ENCODE measurements at places on chromosomes 1 and 21. TPM values are rescaled to one million over a fixed set of nuclear protein-coding genes. Genes with fewer than 3 reads are reported as not detected.

Gene TMEM81
- 2.8 TPM for total RNA-seq

Gene NBPF6
- not detected for total RNA-seq

Gene RPTN
- total RNA-seq, result not detected

Gene G0S2
- not detected for total RNA-seq

Gene HSD3B1
- not detected for total RNA-seq

Gene TMEM200B
- total RNA-seq, result not detected

Gene PCNX2
- total RNA-seq, result 18.6 TPM

Gene ITLN1
- not detected for total RNA-seq

- H3K27ac ChIP-seq, result peak overlapping the region; percentile 23
- H3K4me3 ChIP-seq, result no peak overlapping the region
- no peaks in the 10 kb centered on the region for H3K27me3 ChIP-seq
- no peaks in the 10 kb centered on the region for H3K4me1 ChIP-seq
- no peak for DNase-seq
- peaks cover 31% of the 10 kb centered on the region for H3K36me3 ChIP-seq
Measured at GRCh38 chr1:6097117-6097595, 51.5 kb downstream of the KCNAB2 start.

- no peaks in the 10 kb centered on the region for H3K4me1 ChIP-seq
- H3K36me3 ChIP-seq, result no peaks in the 10 kb centered on the region
- no peak overlapping the region for H3K4me3 ChIP-seq
- no peak for DNase-seq
Measured at GRCh38 chr1:81345110-81345509, 455.6 kb upstream of the ADGRL2 start.

DNA sequence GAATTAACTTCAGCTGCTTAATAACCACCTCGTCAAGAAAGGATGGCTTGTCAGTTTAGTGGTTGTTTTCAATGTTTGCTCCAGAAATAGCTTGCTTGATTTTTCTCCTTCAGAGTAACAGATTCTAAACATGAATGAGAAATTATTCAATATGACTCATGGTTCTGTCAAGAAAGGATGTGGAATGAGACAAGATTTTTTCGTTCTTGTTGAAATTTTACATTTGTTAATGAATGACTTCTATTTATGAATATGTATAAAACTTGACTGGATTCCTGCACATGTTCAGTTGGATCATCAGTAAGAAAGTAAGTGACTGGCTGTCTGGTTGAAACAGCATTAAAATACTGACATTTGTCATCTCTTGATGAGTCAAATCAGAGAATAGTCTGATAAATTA is 38.3 kb downstream of the IFI44 start:
- no peak for DNase-seq
- H3K27me3 ChIP-seq, result peaks cover 35% of the 10 kb centered on the region
- no peaks in the 10 kb centered on the region for H3K36me3 ChIP-seq
- no peak overlapping the region for H3K4me3 ChIP-seq
- H3K4me1 ChIP-seq, result peaks cover 4% of the 10 kb centered on the region

- no peak overlapping the region for H3K4me3 ChIP-seq
- H3K4me1 ChIP-seq, result peaks cover 5% of the 10 kb centered on the region
- H3K27ac ChIP-seq, result no peak overlapping the region
- DNase-seq, result no peak
- peaks cover 27% of the 10 kb centered on the region for H3K27me3 ChIP-seq
- H3K36me3 ChIP-seq, result no peaks in the 10 kb centered on the region
Measured at GRCh38 chr1:92705446-92705845, 79.5 kb downstream of the EVI5 start.

DNA sequence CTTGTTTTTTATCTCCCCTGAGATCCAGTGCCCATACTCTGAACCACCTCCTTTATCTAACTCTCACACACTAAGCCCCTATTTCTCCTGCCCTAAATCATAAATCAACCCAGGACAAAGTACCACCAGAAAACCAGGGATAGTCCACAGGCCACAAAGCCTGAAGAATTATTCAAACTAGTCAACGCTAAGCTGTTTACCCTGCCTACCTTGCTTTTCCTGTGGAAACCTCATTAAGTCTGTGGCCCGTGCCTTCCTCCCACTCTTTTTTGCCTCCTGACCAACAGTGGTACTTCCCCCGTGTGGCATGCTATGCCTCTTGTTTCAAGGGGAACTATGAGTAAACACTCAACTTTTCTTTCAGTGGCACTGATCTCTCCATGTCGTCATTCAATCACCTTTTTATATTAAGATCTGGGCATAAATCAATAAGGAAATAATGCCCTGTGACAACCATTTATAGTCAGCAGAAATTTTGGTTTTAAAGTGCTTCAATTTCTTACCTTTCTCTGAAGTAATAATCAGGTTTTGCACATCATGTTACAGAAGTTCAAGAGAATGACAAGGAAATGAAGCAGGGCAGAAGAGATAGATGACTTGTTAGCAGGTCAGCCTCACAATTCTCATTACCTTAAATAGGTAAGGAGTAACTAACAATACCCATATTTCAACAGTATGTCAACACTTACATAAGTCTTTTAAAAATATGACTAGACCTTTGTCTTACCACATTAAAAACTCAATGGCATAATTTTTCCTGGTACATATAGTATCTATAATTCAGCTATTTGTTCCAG is 32.1 kb downstream of the EYA3 start:
- H3K4me1 ChIP-seq, result peaks cover 39% of the 10 kb centered on the region
- no peaks in the 10 kb centered on the region for H3K27me3 ChIP-seq
- DNase-seq, result peak; percentile 66
- peaks cover 27% of the 10 kb centered on the region for H3K36me3 ChIP-seq

- H3K4me3 ChIP-seq, result no peak within 1 kb of the TSS
- no peak for DNase-seq
- H3K36me3 ChIP-seq, result peaks cover 60% of the 10 kb centered on the region
- H3K27me3 ChIP-seq, result no peaks in the 10 kb centered on the region
- peaks cover 51% of the 10 kb centered on the region for H3K4me1 ChIP-seq
- H3K27ac ChIP-seq, result peak within 1 kb of the TSS; percentile 57
Measured at GRCh38 chr1:154154534-154155191, at the start of gene NUP210L. NUP210L (minus strand) TSS chr1:154155073.

DNA sequence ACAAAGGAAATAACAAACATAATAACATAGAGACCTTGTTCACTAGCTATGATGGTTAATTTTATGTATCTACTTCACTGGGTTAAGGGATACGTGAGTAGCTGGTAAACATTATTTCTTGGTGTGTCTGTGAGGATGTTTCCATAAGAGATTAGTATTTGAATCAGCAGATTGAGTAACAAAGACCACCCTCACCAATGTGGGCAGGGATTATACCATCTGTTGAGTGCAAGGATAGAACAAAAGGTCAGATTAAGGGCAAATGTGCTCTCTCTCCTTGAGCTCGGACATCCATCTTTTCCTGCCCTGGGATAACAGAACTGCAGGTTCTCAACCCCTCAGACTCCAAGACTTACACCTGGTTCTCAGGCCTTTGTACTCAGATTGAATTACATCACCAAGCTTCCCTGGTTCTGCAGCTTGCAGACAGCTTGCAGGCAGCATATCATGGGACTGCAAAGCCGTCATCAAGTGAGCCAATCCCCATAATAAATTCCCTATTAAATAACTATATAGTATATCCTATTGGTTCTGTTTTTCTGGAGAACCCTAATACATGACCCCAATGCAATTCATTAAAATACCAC is 9.2 kb downstream of the SPATA6 start:
- peaks cover 2% of the 10 kb centered on the region for H3K27me3 ChIP-seq
- no peak overlapping the region for H3K4me3 ChIP-seq
- no peak for DNase-seq
- H3K27ac ChIP-seq, result no peak overlapping the region
- H3K36me3 ChIP-seq, result no peaks in the 10 kb centered on the region

GRCh38 chr1:218983848-218984247 is 189.8 kb upstream of the LYPLAL1 start:
- no peak for DNase-seq
- no peak overlapping the region for H3K27ac ChIP-seq
- no peaks in the 10 kb centered on the region for H3K4me1 ChIP-seq

DNA sequence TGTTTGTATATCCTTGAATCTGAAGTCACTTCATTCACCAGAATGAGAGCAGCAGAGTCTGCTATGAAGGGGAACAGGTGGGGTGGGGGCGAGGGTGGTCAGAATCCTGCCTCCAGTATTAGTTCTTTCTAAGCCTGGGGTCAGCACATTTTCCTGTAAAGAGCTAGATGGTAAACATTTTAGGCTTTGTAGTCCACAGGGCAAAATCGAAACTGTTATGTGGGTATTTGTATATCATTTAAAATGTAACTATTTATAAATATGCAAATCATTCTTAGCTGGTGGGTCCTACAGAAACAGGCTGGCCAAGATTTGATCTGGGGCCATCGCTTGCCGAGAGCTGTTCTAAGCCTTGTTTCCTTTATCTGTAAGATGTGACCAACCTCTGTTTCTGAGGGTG is 96.0 kb downstream of the IGSF21 start:
- no peaks in the 10 kb centered on the region for H3K36me3 ChIP-seq
- no peak overlapping the region for H3K27ac ChIP-seq
- no peak for DNase-seq
- H3K4me3 ChIP-seq, result no peak overlapping the region
- no peaks in the 10 kb centered on the region for H3K27me3 ChIP-seq

GRCh38 chr1:20325844-20326420 is 35.3 kb downstream of the VWA5B1 start:
- no peak overlapping the region for H3K27ac ChIP-seq
- DNase-seq, result no peak
- H3K4me1 ChIP-seq, result peaks cover 21% of the 10 kb centered on the region
- H3K4me3 ChIP-seq, result no peak overlapping the region
- peaks cover 31% of the 10 kb centered on the region for H3K27me3 ChIP-seq

- no peak for DNase-seq
- no peaks in the 10 kb centered on the region for H3K36me3 ChIP-seq
- H3K4me3 ChIP-seq, result no peak overlapping the region
- peaks cover 14% of the 10 kb centered on the region for H3K27me3 ChIP-seq
Measured at GRCh38 chr1:202244841-202245261, 51.3 kb downstream of the LGR6 start.

DNA sequence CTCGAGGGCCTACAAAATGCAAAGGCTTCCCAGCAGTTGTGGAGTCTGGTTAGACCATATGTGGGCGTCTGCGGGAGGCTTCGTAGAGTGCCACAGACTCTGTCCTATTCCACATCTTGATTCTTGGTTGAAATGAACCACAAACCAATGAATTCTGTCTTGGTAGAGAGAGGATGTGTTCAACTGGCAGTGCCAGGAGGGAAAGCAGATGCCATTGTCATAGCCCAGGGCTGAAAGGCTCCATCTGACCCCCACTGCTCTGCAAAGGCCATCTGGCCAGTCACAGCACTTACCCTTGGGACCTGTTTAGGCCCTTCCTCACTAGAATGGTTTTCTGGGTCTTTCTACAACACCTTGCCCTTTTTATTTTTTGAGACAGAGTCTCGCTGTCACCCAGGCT is 22.1 kb downstream of the ACOT11 start:
- peaks cover 3% of the 10 kb centered on the region for H3K27me3 ChIP-seq
- DNase-seq, result no peak
- no peak overlapping the region for H3K27ac ChIP-seq

GRCh38 chr1:175862408-175862807 is 119.0 kb upstream of the TNR start:
- peaks cover 2% of the 10 kb centered on the region for H3K27me3 ChIP-seq
- no peaks in the 10 kb centered on the region for H3K36me3 ChIP-seq
- no peak overlapping the region for H3K27ac ChIP-seq

DNA sequence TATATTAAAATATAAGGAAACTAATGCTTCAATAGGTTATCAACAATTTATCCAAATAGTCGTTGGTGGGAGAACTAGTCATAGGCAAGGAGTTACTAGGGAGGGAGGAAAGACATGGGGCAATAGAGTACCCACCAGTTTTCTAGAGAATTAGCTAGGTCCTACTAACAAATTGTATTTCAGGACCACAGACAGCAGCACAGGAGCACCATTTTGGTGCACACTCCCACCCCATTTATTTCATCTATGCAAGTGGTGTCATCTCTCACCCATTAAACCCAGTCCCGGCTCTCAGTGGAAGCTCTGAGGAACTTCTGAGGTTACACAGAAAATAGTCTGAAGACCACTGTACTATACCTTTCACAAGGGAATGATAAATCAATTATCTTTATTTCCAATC is 89.0 kb upstream of the BCAR3 start:
- H3K27ac ChIP-seq, result no peak overlapping the region
- H3K27me3 ChIP-seq, result peaks cover 10% of the 10 kb centered on the region
- peaks cover 20% of the 10 kb centered on the region for H3K4me1 ChIP-seq
- no peak overlapping the region for H3K4me3 ChIP-seq
- DNase-seq, result no peak

DNA sequence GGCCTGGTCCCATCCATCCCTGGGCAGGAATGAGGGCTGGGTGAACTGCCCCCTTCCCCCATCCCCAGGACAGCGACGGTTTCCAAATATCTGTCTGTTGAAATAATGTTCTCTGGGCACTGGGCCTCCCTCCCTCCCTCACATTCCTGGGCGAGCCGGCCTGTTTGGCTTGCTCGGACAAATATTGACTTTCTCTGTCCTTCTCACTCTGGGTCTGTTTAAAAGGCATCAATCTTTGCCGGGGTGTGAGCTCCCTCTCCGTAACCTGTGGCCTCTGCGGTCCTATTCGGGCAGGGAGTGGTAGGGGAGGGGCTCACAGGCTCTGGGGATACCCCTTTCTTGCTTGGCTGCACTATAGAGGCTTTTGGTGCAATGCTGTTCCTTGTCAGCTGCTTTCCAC is 40.2 kb downstream of the FOXD2 start:
- H3K4me1 ChIP-seq, result no peaks in the 10 kb centered on the region
- H3K4me3 ChIP-seq, result no peak overlapping the region
- no peak for DNase-seq
- no peak overlapping the region for H3K27ac ChIP-seq

GRCh38 chr1:51960262-51960661 is 30.2 kb downstream of the RAB3B start:
- no peaks in the 10 kb centered on the region for H3K36me3 ChIP-seq
- H3K4me1 ChIP-seq, result peaks cover 5% of the 10 kb centered on the region
- no peak overlapping the region for H3K27ac ChIP-seq
- no peak for DNase-seq

GRCh38 chr1:194466706-194467105 is 1280.3 kb upstream of the B3GALT2 start:
- no peak overlapping the region for H3K4me3 ChIP-seq
- H3K27me3 ChIP-seq, result no peaks in the 10 kb centered on the region
- no peaks in the 10 kb centered on the region for H3K4me1 ChIP-seq
- DNase-seq, result no peak

- no peaks in the 10 kb centered on the region for H3K36me3 ChIP-seq
- H3K27me3 ChIP-seq, result peaks cover 2% of the 10 kb centered on the region
- no peak overlapping the region for H3K27ac ChIP-seq
- no peak overlapping the region for H3K4me3 ChIP-seq
- no peak for DNase-seq
- H3K4me1 ChIP-seq, result peaks cover 14% of the 10 kb centered on the region
Measured at GRCh38 chr21:14771593-14771992, 225.5 kb upstream of the SAMSN1 start.

GRCh38 chr21:20998456-20998789 is 214 bp downstream of the NCAM2 start:
- peaks cover 5% of the 10 kb centered on the region for H3K4me1 ChIP-seq
- no peak overlapping the region for H3K27ac ChIP-seq
- DNase-seq, result no peak
- H3K4me3 ChIP-seq, result peak overlapping the region; percentile 64

- no peaks in the 10 kb centered on the region for H3K36me3 ChIP-seq
- H3K4me3 ChIP-seq, result no peak overlapping the region
- peaks cover 11% of the 10 kb centered on the region for H3K27me3 ChIP-seq
- no peak overlapping the region for H3K27ac ChIP-seq
- no peaks in the 10 kb centered on the region for H3K4me1 ChIP-seq
Measured at GRCh38 chr1:232854798-232855159, 49.6 kb downstream of the MAP10 start.

Measured in activated CD8-positive, alpha-beta T cell treated with anti-CD3 and anti-CD28 coated beads, Interleukin-2, amount 10 ng/mL, durations not matched to agents 7 days and 5 days (primary cell).